IMR-90 (cell line): ENCODE measurements at places on chromosomes 16 and 17.
A peak's percentile ranks its signal among the peaks of the same experiment; 100 is the strongest.

GRCh38 chr16:87848676-87849345 is 20.5 kb downstream of the SLC7A5 start:
- no peak for DNase-seq

GRCh38 chr17:72145962-72146361 is 25.1 kb downstream of the SOX9 start:
- peak; percentile 60 for DNase-seq

- DNase-seq: peak; percentile 76
These were observed 126.9 kb downstream of the PARN start for GRCh38 chr16:14502932-14503741.

- DNase-seq: no peak
These were observed 22.3 kb downstream of the MOSMO start for GRCh38 chr16:22030087-22030812.

- peak; percentile 66 for DNase-seq
These were observed 52.6 kb downstream of the CCDC57 start for GRCh38 chr17:82160075-82160474.

GRCh38 chr16:8260140-8260539 is 330.2 kb downstream of the TMEM114 start:
- DNase-seq: no peak

DNA sequence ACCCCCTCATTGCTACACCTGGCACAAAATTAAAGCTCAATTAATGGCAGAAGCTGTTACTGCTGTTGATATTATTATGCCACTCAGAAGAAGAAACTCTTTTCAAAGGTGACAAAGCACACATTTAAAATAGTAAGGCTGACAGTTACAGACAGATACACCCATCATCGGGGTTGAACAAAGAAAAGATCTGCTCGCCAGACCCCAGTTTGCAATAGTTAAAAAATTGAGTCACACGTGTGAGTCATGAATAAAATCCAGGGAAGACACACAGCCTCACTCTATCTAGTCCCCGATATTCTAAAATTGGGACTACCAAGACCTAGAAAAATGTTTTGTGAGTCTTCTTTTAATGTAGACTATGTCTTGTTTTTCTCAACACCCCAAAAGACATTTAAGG is 330.0 kb upstream of the SOX9 start:
- peak; percentile 11 for DNase-seq

DNA sequence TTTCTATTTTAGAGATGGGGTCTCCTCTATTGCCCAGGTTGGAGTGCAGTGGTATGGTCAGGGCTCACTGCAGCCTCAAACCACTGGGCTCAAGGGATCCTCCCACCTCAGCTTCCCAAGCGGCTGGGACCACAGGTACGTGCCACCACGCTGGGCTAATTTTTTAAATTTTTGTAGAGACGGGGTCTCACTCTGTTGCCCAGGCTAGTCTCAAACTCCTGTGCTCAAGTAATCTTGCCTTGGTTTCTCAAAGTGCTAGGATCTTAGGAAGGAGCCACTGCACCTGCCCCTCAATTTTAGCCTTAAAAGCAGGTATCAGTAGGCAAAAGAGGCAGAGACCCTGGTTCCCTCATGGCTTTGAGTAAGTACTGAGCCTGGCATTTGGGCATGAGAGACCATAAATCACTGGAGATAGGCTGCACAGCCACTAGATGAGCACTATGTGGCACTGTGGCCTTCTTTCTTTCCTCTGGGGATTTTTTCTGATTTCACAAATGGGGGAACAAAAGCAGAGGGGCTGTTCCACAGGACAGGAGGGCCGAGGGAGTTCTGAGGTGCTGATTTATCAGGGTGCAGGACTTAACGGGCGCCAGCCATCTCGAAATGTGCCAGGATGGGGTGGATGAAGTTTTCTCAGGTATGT is 82.2 kb downstream of the PLXDC1 start:
- peak; percentile 54 for DNase-seq

DNA sequence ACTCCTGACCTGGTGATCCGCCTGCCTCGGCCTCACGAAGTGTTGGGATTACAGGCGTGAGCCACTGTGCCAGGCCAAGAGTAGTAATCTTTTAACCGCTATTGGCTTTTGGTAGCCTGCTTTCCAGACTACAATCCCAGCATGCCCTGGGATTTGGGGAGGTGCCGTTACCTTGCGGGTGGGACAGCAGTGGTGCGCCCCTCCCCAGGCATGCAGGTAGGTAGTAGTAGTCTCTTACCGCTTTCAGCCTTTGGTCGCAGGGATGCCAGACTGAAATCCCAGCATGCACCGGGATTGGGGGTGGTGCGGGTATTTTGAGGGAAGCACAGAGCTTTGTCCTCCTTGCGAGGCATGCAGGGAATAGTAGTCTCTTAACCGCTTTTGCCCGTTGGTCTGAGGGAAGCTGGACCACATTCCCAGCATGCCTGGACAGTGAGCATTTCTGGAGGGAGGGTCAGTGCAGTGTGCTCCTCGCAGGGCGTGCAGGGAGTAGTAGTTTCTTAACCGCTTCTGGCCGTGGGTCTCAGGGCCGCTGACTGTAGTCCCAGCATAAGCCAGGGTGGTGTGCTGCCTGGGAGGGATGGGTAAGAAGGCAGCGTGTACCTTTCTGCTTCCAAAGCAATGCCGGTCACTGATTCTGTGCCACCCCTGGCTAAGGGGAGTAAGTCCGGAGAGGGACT is 1686.8 kb downstream of the TP53TG3F start:
- DNase-seq: no peak

DNA sequence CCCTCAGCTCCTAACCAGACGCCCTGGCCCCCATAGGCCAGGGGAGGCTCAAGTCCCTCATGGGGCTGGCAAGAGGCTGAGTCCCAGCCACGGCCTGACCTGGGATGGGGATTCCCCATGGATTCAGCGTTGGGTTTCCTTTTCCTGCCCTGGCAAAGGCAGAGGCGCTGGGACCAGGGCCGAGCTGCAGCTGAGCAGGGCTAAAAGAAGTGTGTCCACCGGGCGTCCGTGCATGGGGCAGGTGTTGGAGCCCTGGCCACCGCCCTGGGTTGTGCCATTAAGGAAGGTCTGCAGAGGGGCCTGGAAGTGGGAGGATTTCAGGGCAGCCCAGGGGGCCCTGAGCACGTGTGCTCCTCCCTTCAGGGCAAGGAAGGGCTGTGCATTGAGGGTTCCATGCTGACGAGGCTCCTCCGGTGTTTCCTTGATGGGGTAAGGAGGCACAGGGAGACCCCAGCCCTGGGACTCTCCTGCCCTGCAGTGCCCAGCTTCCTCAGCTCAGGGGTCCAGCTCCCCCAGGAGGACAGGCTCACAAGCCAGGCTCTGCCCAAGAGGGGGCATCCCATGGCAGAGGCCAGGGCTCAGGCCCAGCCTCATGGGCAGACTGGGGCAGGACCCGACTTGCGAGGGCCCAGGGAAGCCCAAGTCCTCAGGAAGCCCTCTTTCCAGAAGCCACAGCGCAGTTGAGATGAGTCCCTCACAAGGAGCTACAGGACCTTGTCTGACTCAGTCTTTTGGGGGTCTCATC is 10.1 kb downstream of the TBC1D26 start:
- no peak for DNase-seq

DNA sequence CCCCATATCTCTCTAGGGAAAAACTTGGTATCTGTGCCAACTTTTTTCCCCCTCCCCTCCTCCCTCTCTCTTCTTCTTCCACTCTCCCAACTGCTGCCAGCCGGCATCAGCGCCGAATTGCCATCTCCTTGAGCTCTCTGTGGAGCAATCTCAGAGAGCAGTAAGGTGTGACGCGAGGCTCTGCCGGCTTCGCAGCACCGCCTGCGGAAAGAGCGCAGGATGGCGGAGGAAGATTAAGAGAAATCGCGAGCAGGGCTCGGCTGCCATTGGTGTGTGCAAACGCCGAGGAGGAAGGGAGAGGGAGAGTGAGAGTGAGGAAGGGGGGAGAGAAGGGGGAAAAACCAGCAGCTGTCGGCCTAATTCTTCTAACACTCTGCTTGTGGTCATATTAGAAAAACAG is 44.2 kb downstream of the NEUROD2 start:
- no peak for DNase-seq

- DNase-seq: peak; percentile 94
These were observed 17.0 kb downstream of the CRYM start for GRCh38 chr16:21260870-21261791.

DNA sequence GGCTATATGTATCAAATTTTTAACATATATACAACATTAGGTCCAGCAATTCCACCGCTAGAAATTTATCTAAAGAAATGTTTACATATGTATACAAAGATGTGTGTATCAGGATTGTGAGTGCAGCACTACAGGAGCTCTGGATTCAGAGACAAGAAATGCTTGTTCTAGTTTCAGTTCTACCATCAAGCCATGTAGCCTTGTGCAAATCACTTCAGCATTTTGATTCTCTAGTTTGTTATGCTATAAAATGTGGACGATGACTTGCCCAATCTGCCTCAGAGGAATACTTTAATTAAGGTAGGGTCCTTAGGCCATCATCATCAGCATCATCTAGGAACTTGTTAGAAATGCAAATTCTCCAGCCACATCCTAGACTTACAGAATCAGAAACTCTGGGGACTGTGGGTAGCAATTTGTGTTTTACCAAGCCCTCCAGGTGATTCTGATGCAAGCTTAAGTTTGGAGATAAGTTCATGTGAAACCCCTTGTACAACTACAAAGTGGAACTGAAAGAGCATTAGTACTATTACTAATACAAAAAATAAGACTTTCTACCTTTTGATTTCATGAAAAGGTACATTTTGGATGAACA is 131.2 kb upstream of the CORO6 start:
- DNase-seq: no peak

DNA sequence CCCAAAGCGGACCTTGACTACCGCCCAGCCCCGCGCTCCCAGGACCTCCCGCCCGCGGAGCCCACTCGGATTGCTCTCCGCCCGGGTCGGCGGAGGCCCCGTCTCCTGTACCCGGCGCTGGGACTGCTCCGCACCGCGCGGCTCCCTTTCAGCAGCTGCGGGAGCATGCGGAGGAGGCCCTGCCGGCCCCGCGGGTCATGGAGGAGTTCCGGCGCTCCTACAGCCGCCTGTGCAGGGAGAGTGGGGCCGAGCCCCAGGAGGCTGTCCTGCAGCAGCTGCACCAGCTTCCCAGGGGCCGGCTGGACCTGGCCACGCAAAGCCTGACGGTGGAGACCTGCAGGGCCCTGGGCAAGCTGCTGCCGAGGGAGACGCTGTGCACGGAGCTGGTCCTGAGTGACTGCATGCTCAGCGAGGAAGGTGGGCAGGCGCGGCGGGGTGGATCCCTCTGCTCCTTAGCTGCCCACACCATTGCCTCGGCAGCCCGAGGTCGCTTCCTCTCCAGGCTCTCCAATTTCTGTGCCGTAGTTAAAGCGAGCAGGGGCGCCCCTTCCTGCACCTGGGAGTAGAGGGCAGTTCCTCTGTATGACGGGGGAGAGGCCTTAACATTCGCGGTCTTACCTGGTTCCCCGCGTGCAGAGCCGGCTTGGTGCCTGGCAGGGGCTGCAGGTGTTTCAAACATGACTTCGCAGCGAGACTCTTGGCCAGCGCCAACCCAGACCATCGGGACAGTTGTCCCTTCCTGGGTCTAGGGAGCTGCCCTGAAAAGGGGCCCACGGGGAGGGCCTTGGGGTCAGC is 539 bp downstream of the LRRC45 start:
- DNase-seq: peak; percentile 8

DNA sequence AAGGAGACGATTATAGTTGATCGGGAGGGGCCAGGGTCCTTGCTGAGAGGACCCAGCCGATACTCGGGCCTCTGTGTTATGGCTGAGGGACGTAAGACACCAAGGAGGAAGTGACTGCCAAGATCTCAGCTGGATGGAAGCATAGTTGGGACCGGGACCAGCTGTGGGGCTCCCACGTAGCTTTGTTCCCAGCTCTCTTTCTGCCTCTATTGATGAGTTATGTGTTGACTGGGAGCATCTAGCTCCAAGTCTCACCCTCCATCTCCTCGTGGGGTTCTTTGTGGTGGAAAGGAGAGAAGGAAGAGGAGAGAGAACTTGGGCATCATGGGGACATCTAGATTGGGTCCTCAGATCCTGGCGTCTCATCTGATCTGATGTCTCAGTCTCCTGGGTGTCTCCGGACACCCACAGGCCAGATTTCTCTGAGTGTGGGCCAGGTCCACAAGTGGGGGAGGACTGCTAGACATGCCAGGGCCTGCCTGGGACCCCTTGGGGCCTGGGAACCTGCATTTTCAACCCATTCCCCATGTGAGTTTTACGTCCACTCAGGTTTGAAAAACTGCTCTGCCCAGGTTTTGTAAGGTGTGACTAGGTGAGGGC is 1.0 kb downstream of the MGRN1 start:
- DNase-seq: no peak

DNA sequence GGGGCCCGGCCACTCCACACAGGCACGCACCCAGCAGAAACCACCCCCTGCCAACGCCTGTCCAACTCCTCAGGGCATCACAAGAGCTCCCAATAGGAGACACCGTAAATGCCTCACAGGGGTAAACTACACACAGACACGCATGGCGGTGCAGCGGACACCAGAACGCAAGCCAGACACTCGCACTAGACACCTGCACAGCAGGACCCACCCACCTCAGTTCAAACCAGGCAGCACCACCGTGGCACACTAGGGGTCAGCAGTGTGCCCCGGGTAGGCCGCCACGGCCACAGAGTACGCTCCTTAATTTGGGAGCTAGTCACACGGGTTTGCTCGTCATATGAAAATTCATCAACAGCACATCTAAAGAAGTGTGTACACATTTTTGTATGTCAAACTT is 3.4 kb downstream of the SLC38A10 start:
- peak; percentile 25 for DNase-seq

GRCh38 chr17:79113699-79114457 is 39.3 kb downstream of the ENGASE start:
- DNase-seq: no peak

DNA sequence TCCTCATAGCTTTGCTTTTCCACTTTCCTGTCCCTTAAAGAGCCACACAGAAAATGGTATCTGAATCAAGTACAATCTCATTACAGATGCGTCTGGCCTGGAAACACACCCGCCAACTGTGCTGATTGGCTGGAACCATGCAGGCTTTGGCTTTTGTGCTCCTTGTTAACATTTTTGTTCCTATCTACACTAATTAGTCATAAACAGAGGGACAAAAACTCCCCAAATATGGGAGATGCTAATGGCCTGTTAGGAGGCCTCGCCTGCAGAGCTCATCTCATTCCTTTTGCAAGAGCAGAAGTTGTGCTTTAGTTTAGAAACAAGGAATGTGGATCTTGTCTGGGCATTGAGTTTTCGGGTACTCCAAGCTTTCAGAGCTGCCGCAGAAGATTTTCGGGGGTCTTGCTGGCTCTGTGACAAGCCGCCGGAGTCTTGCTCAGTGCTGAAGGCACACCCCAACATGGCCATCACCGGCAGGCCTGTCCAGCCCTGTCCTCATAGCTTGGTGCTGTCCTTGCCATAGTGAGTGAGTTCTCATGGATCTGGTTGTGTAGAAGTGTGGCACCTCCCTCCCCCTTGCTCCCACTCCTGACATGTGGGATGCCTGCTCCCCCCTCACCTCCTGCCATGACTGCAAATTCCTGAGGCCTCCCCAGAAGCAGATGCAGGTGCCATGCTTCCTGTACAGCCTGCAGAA is 69.8 kb downstream of the METRNL start:
- DNase-seq: no peak

GRCh38 chr16:1961651-1962067 is 2.3 kb downstream of the NDUFB10 start:
- DNase-seq: no peak

- DNase-seq: peak; percentile 65
These were observed 19.7 kb upstream of the SNTB2 start for GRCh38 chr16:69166946-69167930.

- no peak for DNase-seq
These were observed 9.5 kb downstream of the SLC6A4 start for GRCh38 chr17:30225919-30226553.

GRCh38 chr17:38982858-38983746 is 15.9 kb upstream of the FBXO47 start:
- DNase-seq: peak; percentile 75
